ENCODE measurements at places on chromosomes 4 and X.

DNA sequence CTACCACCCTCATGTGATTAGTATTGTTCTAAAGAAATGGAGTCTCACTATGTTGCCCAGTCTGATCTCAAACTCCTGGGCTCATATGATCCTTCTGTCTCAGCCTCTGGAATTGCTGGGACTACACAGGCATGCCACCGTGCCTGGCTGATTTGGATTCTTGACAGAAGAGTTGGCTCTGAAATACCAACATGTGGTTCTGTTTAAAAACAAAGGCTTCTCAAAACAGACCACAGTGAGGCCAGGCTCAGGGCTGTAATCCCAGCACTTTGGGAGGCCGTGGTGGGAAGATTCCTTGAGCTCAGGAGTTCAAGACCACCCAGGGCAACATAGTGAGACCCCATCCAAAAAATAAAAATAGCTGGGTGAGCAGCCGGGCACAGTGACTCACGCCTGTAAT is 126.7 kb downstream of the DHRSX start:
- DNase-seq: no peak

DNA sequence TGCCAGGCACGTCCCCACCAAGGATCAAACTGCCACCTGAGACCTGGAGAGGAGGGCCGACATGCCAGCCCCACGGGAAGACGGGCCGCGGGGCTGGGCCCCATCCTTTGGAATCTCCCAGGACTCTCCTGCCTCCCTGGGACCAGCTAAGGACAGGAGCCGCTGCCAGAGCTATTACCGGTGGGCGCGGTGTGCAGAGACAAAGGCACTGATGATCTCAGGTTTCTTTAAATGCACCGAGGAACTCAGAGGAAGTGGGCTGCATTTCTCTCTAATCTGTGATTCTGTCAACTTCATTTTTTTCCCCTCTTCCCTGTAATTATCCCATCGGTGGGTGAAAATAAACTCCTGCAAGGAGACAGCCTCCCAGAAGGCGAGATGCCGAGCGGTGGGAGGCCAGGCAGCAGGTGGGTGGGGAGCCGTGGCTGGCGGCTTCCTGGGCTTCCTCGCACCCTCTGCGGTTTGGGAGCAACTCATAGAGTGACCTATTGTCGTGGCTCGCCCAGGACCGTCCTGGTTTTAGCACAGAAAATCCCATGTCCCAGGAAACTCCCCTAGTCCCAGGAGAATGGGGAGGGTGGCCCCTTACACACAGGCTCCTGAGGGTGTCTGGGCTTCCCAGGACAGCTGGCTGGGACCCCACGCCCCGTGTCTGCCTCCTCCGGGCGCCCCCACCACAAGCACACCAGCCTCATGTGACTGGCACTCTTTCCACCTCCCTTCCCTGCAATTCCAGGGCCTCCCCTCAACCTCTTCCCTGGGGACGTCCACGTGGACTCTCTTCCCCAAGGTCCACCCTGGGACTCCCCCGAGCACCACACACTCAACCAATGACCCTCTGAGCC is 62.3 kb upstream of the ADRA2C start:
- no peak for DNase-seq

DNA sequence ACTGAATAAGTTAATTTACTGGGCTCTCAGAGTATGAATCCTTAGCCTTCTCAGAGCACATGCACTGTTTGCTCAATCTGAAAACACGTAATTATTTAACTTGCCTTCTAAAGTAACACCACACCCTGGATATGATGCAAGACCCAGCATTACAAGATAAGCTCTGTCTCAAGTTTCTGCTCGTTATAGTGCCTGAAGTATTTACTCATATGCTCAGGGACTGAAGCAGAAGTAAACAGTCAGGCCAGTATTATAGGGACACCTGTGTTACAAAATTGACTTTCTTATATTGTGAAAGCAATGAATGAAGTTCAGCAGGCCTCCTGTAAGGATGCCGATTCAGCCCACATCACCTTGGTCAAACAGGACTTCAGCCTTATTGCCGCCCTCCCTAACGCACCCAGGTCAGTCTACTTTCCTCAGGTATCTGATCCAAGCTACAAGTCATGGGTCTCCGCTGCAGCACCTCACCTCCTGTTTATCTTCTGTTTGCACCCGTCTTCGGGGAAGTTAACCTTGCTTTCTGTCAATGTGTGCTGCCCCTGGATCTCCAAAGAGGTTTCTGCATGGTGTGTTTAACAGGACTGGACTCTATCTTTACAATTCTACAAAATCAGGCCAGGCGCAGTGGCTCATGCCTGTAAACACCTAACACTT is 42.8 kb upstream of the KLF3 start:
- peak; percentile 87 for DNase-seq

GRCh38 chr4:15354371-15355297 is 73.2 kb upstream of the C1QTNF7 start:
- DNase-seq: no peak

DNA sequence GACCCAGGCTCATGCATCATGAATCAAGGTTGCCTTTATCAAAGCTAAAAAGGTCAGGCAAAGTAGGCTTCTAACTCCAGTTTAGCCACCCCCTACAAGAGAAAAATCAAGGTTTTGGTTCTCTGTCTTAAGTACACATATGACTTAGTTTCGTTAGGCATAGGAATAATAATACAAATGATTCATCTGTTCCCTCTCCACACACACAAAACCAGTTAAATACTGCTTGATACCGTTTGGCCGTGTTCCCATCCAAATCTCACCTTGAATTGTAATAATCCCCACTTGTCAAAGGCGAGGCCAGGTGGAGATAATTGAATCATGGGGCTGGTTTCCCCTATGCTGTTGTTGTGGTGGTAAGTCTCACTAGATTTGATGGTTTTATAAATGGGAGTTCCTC is 226.2 kb downstream of the HS6ST2 start:
- no peak for DNase-seq

DNA sequence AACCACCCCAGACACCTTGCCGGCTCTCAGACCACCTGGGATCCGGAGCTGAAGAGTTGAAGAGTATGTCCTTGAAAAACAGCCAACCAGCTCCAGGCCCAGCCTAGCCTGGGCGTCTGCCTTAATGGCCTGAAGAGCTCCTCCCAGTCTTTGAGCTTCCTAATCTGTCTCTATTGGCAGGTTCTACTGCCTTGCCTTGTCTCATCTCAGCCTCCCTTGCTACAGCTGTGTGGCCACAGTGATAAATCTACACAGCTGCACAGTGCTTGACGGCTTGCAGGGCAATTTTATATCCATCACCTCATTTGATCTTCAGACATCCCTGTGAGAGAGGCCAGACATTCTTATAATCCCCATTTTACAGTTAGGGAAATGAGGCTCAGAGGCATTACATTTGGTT is 19.9 kb downstream of the AWAT2 start:
- DNase-seq: no peak

DNA sequence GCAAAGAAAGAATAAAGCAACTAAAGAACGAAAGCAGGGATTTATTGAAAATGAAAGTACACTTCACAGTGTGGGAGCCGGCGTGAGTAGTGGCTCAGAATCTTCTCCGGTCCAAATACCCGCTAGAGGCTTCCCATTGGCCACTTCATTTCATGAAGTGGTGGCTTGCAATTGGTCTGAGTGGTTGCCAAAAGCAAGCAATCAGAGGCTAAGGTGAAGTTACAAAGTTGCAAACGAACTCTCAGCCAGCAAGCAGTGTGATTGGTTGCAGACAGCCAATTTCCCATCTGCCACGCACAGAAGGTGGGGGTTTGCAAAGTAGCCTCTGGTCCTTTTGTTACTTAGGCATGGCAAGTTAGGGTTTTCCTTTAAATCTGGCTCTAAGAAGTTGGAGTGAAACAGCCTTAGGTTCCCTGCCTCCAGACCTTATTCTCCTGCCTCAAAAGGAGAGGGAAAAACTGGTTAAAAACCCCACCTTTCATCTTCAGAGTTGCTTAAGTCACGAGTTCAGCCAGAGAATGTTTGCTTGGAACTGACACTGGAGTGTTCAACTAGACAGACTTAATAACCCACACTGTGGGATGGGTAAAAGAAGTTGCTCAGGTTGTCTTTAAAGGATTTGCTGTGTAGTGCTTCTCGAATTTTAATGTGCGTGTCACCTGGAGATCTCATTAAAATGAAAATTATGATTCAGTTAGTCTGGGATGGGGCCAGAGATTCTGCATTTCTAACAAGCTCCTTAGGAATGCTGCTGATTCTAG is 6.9 kb upstream of the CLOCK start:
- DNase-seq: no peak

GRCh38 chr4:86450861-86451260 is 91.0 kb upstream of the MAPK10 start:
- no peak for DNase-seq

DNA sequence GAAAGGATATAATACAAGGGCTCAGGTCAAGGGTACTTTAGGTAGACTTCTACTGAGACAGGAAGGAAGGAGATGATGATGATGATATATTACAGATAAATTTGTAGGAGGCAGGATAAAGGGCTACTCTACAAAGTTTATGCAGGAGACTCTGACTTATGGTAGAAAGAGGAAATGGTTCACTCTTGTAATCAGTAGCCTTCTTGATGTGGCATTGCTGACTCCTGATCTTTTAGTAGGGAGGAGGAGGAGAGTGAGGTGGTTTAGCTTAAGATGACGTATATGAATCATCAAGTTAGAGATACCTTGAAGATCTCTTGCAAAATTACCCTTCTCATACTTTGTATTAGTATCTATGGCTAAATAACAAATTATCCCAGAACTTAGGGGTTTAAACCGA is 4.7 kb downstream of the BLTP1 start:
- DNase-seq: no peak
